NCI-H2029 treated with DMSO at 0.1 percent for 48 hours (cell line): ENCODE measurements at places on chromosomes 7 and 10.
A peak's percentile ranks its signal among the peaks of the same experiment; 100 is the strongest.

GRCh38 chr10:18178854-18179483 lies 38.7 kb downstream of the CACNB2 start:
- no peak for DNase-seq

- no peak for DNase-seq
Observed at GRCh38 chr7:40826411-40827221, 691.8 kb downstream of the SUGCT start.

DNA sequence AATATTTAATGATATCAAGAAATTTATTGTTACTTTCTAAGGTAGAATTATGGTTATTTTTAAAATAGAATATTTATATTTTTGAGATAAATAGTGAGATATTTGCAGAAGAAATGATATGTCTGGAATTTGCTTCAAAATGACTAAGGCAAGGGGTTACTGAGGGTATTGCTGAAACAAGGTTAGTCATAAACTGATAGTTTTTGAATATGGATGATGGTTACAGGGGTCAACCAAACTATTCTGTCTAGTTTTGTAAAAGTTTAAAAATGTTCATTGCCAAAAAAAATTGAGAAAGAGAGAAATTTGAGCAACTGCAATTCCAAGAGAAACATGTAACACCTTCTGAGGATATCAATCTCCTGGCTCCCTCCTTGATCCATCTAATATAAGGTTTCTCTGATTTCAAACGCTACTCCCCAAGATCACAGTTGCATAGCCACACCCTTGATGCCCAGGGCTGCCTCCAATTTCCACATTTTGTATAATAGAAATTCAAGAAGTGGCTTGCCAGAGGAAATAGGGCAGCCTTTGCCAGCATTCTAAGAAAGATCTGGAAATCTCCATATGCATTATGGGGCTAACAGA lies 159.4 kb upstream of the NAMPT start:
- DNase-seq: no peak

DNA sequence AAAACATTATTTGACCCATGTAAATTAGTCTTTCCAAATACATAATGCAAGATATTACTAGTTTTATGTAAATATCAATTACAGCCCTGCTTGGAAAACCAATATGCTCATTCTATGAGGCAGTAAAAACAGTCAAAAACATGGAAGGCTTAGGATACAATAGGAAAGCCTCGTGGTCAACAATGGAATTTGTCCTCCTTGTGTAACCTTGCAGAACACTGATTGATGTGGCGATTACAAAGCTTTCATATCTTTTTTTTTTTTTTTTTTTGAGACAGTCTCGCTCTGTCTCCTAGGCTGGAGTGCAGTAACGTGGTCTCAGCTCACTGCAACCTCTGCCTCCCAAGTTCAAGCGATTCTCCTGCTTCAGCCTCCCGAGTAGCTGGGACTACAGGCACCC lies 157.3 kb upstream of the BET1 start:
- DNase-seq: no peak

GRCh38 chr7:73963252-73963822 lies 64.6 kb upstream of the ELN start:
- DNase-seq: no peak

DNA sequence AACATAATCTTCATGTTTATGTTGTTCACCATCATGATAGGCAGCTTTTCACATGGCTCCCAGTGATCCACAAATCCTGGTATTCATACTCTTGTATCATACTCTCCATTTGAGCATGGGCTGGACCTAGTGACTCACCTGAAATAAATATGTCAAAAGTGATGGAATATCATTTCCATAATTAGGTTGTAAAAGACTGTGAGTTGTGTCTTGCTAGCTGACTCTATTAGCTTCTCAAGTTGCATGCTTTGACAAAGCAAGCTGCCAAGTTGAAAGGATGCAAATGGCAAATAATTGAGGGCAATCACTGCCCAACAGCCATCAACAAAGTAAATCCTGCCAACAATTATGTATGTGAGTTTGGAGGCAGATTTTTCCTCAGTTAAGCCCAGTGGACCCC lies 300.4 kb downstream of the AHR start:
- DNase-seq: no peak

DNA sequence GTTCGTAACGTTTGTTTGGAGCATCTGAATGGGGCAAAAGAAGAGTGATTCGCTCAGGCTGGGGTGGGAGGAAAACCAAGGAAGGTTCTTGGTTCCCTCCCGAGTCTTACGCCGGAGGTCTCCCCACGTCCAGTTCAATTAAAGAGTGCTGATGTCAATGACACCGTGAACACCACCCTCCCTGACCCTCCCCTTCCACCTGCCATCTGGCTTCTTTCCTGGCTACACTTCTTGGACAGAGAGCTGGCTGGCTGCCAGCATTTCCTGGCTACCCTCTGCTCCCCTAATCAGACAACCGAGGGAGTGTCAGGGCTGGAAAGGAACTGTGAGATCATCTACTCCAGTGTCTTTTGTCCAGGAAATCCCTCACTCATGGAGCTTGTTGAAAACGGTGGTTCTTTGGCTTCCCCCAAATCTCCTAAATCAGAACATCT lies 24.1 kb upstream of the FFAR4 start:
- DNase-seq: peak; percentile 8

- DNase-seq: no peak
Observed at GRCh38 chr7:87091487-87092066, 32.1 kb upstream of the ELAPOR2 start.

GRCh38 chr7:114345494-114345893 lies 69.1 kb upstream of the FOXP2 start:
- DNase-seq: no peak

- no peak for DNase-seq
Observed at GRCh38 chr7:63918986-63919385, 79.7 kb upstream of the ZNF722 start.

- no peak for DNase-seq
Observed at GRCh38 chr7:29035044-29035740, 77.1 kb upstream of the TRIL start.

- no peak for DNase-seq
Observed at GRCh38 chr7:17651863-17652385, 288.4 kb downstream of the SNX13 start.

DNA sequence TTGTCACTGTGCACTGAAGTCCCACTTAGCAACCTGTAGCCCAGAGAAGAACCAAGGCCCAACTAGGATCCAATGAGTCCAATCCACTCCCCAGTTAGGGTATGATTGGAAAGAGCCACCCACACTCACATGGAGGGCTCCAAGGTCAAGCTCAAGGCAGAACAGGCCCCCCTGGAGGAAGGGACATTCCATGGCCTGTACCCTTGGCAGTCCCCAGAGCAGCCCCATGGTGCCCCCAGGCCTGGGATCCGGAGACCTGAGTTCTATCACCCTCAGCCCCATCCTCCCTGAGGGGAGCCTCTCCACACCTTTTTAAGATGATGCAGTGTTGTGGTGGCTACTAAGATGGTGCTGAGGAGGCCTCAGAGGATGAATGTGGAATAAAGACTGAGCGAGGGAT lies 231.4 kb downstream of the GRID1 start:
- DNase-seq: no peak

DNA sequence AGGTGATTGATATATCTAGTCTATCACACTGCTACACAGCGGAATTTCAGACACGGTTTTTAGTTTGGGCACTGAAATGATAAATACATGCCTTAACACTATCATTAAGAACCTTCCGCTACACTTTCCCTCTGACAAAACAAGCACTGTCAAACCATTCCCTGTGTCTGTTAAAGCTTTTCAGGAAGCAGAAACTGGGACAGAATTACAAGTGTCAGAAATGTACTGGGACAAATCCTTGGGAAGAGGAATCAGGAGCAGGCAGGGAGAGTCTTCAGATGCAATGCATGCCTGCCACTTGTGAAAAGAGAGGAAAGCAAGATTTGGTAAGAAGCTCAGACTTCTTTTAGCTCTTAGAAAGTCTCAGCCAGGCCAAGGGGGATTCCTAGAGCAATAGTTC lies 196.8 kb upstream of the PTPRZ1 start:
- no peak for DNase-seq

DNA sequence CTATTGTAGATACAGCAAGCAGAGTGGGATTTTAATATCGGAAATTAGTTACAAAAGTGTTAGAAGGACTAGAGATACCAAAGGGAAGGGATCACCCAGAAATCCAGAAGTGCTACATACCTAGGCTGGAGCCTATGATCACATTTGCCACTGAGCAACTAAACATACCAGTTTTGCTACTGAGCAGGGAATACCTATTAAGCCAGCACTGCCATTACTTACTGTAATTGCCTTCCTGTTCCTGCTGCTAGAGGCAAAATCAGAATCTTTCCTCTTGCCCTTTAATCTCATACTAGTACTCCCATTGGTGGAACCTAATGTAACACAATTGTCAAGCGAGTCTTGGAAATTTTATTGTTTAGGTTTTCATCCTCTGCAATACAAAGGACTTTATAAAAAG lies 121.7 kb downstream of the ATRNL1 start:
- DNase-seq: no peak

DNA sequence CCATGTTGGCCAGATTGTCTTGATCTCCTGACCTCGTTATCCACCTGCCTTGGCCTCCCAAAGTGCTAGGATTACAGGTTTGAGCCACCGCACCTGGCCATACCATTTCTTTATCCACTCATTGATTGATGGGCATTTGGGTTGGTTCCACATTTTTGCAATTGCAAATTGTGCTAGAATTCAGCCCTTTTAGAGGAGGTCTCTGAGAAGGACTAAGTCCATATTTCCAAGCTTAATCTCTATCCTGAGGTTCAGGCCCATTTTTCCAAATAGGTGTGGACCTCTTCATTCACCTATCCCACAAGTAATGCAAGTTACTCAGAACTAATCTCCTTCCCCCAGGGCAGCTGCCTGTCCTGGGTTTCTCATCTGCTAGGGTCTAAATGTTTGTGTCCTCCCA lies 9.7 kb upstream of the OPTN start:
- DNase-seq: no peak

- no peak for DNase-seq
Observed at GRCh38 chr10:86252556-86252955, 114.0 kb downstream of the GRID1 start.

DNA sequence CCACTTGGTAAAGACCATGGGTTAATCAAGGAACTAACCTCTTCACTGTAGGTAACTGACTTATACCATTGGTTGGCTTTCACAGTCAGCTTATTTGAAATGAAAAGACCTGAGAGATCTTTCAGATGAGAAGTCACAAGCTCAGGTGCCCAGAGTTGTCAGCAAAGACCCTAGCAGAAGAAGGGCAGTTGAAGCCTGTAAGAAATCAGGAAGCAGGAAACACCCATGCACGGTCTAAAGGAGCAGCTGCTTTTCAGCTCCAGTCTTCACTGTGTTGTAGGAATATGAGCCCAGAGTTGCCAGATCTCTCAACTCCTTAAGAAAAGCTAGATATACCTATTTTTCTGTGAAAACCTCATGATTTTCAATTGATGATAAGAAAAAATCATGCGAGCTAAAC lies 130.0 kb downstream of the ARID5B start:
- DNase-seq: no peak

- no peak for DNase-seq
Observed at GRCh38 chr7:12609561-12609960, 39.0 kb downstream of the SCIN start.

GRCh38 chr7:131002600-131002999 lies 268.6 kb upstream of the KLF14 start:
- no peak for DNase-seq

DNA sequence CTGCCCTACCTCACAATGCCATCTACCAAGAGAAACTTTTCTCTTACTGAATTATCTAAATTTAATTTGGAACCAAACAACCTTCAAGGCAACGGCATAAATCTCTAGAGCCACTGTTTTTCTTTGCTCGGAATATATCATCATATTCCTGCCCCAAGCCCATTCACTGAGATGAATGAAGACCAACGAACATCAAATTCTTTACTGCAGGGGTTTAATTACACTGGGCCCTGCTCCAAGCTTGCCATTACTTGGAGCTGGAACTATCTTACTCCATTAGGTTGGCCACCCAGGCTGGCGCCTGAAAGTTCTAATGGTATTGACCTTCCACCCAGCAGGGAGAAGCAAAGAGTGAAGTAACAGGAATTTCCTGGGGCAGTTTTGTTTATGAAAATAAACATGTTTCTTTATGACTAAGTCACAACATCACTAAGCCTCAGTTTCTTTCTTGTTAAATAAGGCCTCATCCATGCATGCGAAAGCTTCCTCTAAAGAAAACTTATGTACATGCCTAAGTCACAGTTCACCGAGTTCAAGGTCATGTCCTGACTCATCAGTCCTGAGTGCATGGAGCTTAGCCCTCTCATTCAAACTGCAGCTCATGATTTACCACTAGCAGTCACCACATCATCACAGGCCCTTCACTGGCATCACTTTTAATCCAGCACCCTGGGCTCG lies 42.1 kb upstream of the ANAPC16 start:
- DNase-seq: no peak

DNA sequence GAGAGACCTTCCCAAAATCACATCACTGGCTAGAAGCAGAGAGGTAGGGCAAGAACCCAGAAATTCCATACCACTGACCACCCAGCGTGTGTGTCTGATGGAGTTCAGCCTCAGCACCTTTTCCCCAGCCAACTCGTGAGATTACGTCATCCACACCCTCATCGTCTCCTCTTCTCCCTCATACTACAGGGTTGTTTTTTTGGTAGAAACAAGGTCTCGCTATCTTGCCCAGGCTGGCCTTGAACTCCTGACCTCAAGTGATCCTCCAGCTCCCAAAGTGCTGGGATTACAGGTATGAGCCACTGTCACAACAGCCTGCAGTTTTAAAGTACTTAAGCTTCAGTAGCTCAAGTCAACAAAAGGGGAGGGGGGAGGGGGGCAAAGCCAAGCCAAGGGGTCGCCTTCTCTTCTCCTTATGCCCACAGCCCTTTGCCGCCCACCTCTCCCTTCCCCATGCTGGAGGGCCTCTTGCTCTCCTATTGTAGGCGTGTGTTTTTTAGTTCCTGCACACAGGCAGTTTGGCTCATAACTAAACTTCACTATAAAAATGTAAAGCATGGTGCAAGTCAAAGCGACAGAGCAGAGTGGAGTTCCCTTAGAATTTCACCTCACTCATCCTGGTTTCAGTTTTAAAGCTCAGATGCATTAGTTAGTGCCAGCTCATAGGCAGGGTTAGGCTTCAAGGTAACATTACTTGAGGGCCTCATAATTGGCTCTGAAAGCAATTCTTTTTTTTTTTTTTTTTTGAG lies 5.2 kb upstream of the PRDX3 start:
- no peak for DNase-seq

DNA sequence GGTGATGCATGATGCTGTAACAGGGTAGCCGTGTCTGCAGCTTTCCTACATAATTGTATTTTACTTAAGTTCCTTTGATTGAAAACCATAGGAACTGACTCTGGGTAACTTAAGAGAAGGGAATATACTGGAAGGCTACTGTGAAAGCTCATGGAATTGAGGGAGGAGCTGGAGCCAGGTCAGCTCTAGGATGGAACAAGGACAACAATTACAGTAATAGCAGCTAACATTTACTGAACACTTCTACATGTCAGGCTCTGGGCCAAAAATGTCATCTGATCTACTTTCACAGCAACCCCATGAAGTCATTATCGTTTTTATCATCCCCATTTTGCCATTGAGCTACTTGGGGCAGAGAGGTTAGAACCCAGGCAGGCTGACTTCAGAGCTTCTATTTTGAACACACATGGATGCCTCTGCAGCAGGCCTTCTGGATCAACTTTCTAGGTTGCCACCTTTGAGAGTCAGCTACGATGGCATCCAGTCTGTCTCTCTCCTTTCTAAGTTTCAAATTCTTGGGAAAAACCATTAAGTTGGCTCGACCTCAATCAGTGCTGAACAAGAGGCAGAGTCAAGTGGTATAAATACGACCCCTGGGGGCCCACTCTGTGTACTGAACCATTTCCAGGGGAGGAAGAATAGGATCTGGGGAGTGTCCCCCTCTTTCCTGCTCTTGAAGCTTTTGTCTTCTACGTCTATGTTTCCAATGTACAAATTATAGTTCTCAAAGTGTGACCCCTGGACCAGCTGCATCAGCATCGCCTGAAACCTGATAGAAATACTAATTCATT lies 272.3 kb upstream of the PLPP4 start:
- no peak for DNase-seq
